ENCODE measurements at places on chromosomes 7 and 10.

DNA sequence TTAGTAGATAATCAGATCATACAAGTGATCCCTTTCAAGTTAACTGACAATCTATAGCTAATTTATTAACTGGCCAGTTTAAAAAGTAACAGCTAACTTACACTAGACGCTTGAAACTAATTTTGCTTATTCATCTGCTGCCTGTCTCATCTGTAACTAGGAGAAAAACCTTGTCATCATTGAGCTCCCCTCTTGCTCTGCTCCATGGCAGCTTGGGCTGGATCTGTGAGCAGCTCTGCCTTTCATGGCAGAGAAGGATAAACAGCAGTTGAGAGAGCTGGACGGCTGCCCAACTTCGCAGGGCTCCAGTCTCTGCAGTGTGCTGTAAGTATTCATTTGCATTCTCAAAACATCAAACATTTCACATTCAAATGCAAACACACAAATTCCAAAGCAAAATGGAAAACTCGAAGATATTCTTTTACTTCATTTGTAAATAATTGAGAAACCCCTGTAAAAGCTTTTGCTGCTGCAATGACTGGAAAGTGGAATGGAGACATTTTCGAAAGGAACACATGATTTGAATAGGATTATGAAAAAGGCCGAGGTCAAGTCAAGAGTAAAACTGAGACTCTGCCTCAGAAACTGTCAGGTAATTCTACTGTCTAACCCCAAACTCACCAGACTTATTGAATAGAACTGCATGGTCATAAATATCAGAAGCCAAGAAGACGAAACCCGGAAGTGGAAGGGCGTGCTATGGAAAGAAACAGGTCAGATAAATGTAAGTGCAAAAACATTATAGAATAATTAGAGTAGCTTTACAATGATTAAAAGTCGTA lies 17.6 kb downstream of the SLC35B4 start:
- DNase-seq, result no peak

DNA sequence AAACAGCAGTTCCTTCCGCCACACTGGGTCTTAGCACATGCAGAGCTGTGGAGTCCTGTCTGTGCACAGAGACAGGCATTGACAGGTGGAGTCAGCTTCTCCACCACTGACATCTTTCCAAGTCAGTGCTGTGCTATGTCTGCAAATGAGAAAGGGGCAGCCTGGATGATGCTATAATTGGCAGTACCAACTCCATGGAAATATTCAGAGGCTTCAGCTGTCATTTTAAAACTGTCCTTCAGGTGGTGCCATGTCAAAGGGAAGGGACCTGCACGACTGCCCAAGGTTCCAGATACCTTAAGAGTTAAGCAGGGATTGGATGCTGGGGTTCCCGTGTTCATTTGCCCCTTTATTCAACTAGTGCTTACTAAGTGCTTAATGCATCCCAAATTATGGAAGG lies 258.0 kb upstream of the PRKCQ start:
- DNase-seq, result no peak

- DNase-seq, result no peak
These were observed 358.5 kb upstream of the AKR1E2 start for GRCh38 chr10:4467481-4467880.

DNA sequence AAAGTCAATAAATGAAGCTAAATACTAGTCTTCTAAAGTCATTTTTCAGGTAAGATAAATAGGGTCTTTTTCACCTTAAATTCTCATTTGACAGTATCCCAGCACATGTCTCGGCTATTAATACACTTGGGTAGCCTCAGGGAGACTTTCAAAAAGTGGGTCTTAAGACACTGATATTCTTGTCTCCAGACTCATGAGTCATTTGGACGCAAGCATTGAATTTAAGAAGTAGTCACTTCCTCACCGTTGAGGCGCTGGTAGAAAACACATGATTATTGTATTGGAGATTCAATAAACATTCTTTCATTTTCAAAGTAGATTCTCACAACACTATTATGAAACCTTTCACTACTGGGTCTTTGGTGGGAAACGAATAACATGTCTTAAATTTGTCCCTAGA lies 108.9 kb upstream of the SP8 start:
- no peak for DNase-seq

- no peak for DNase-seq
These were observed 15.0 kb upstream of the CXCL12 start for GRCh38 chr10:44399659-44400451.

DNA sequence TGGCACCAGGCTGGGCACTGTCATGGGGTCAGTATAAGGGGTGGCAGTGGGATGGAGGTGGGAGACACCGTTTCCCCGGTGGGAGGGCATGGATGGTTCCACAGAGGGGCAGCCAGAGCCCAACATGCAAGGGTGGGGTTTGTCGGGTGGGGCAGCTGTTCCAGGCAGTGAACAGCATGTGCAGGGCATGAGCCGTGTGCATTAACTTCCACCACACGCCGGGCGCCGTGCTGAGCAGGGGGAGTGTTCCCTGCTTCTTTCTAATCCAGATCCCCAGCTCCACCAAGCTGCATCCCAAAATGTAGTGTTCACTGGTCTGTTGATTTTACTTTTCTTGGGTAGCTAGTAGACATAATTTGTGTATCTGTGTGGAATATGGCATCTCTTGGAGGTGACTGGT lies 29.3 kb downstream of the ADRA2A start:
- DNase-seq, result no peak

DNA sequence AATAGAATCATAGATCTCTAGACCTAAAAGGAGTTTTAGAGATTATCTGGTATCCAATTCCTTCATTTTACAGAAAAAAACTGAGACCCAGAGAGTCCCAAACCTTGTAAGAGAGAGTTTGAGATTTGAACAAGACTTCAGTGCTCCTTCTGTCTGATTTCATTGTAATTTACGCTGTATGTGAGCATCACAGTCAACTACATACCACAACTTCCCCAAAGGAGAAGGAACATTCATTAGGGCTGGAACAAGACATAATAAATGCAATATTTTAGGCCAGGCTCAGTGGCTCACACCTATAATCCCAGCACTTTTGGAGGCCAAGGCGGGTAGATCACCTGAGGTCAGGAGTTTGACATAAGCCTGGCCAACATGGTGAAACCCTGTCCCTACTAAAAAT lies 17.3 kb upstream of the PRKAR2B start:
- DNase-seq, result no peak

DNA sequence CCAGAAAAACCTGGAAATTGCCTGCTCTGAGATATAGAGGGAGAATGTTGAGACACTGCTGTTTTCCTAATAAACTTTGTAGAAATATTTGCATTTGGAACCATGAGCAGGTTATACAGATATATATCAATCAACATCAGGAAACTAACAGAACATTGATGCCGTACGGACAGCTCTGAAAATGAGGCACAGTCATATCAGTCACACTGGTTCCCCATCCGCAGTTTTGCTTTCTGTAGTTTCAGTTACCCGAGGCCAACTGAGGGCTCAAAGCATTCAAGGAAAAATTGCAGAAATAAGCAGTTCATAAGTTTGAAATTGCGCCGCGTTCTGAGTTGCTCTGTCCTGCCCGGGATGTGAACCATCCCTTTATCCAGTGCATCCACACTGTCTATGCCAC lies 137.9 kb downstream of the KLF6 start:
- no peak for DNase-seq

DNA sequence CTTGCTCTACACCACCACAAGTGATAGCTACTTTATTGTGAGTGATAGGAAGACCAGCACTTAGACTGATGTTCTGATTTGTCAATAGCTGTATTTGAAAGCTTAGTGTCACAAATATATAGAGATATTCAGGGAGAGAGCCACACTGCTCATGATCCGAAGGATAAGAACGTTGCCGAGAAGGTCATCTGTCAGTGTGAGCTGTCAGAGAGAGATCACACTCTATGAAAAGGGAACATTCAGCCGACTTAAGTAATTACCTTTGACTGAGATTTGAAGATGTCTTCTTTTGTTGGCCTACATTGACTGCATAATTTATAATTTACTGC lies 322.6 kb downstream of the TFEC start:
- DNase-seq, result no peak

DNA sequence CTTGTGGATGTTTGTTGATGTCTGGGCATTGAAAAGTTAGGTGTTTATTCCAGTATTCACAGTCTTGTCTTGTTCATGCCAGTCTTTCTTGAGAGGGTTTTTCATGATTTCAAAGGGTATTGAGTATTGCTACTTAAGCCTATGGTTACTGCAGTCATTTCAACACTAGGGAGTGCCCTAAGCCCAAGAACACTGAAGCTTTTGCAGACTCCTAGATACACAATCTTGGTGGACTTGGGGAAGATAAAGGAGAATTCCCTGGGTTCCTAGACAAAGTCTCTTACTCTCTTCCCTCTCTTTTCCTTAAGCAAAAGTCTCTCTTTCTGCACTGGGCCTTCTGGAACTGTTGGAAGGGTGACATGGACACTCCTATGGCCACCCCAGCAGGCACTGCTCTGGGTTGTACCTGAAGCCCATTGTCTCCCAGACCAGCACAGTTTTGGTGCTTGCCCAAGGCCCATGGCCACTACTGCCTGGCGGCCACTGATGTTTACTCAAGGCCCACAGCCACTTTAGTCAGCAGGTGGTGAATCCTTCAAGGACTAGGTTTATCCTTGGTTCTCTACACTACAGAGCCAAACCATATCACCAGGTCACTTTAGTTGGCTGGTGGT lies 24.9 kb downstream of the SAMD9 start:
- DNase-seq, result peak; percentile 26

DNA sequence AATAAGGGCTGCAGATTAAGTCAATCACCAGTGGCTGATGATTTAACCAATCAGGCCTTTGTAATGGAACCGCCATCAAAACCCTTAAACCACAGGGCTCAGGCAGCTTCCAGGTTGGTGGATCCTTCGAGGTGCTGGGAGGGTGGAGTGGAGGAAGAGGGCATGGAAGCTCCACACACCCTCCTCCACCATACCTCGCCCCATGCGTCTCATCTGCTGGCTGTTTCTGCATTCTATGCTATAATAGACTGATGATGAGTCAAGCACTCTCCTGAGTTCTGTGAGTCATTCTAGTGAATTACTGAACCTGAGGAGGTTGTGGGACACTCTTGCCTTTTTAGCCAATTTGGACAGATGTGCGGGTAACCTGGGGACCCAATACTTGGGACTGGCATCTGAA lies 43.9 kb downstream of the CHST15 start:
- no peak for DNase-seq

DNA sequence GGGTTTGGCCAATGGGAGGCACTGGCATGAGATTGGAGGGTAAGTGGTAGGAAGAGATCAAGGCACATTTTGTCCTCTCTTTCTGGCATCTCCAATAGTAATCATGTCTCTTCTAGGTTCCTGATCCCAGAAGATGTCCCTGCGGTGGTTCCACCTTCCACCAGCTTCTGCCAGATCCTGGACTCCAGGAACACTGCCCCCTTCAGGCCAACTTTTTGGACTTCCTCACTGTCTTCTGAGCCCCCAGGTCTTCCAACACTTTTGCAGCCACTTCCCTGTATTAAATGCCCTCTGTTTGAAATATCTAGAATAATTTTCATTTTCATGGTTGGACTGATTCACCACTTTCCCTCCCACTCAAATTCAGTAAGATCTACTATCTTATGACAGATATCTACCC lies 60.9 kb downstream of the BAMBI start:
- no peak for DNase-seq
